MM.1S (cell line): ENCODE measurements at places on chromosomes 12 and 14.
A peak's percentile ranks its signal among the peaks of the same experiment; 100 is the strongest.

GRCh38 chr12:575948-576614 lies 87.2 kb downstream of the NINJ2 start:
- DNase-seq: peak; percentile 75

DNA sequence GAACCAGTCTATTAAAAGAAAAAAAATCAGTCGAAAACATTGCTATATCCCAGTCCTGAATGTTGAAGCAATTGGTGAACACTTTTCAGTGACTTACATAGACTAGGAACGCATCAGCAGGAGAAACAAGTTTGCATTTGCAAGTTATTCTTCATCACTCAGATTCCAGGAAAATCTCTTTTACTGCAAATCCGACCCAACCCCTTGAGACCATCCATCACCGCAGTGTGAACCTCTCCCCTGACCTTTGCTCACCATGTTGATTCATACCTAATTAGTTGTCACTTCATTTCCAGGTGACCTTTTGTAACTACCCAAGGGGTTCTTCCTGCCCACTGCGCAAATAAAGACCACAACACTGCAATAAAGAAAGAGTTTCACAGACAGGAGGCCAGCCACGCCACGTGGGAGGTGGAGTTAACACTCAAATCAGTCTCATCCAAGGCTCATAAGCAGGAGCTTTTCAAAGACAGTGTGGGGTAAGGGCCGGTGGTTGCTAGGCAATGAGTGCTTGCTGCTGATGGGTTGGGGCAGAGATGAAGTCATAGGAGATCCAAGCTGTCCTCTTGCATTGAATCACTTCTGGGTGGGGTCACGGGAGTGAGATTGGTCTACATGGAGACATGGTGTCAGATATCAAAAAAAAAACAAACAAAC lies 241.3 kb upstream of the TMEM132C start:
- DNase-seq: no peak

GRCh38 chr12:107560165-107560898 lies 125.3 kb upstream of the PWP1 start:
- no peak for DNase-seq

GRCh38 chr12:122001466-122002209 lies 20.0 kb upstream of the BCL7A start:
- no peak for DNase-seq

- peak; percentile 80 for DNase-seq
These were observed 383.8 kb downstream of the PCNX1 start for GRCh38 chr14:71290960-71291466.

GRCh38 chr14:98138666-98139065 lies 1133.3 kb downstream of the BCL11B start:
- peak; percentile 32 for DNase-seq

DNA sequence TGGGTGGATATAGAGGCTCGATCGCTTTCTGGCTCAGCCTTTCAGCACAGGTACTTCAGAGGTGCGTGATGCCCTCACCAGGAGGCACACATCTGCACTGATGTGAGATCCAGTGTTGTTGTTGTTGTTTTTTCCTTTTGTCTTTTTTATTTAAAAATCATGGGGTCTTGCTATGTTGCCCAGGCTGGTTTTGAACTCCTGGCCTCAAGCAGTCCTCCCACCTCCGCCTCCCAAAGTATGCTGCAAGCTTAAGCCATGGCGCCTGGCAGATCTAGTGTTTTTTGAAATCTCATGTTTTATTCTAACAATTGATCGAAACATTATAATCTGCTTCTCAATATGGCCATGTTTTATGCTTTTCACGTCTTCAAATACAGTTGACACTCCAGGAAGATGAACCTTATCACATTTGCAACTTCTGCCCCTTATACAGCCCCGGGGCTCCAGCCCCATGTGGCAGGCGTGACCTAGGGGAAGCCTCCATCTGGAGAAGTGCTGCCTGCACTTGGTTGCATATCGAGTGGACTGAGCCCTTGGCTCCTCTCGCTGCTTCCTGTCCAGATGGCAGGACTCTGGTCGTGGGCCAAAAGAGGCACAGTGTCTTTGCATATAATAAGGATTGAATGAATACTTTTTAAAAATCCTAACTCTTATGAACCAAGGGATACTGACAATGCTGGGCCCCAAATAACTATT lies 71.7 kb downstream of the TRAF3 start:
- no peak for DNase-seq

DNA sequence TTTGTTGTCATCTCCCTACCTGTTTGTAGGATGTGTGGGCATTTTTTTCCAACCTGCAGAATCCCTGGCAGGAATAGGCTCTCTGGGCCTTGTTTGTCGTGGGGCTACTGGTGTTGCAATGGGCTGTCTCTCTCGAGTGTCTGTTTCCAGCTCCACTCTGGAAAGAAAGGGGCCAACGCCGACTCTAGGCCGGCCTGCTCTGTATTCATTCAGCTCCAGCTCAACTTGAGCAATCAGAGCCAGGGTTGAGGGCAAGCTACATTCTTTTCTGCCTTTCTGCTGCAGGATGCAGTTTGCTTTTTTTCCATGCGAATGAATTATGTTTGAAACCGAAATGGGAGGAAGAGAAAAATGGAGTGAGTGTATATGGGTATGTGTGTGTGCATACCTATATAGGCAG lies 2.3 kb downstream of the JDP2 start:
- no peak for DNase-seq

GRCh38 chr14:89660166-89660565 lies 243.1 kb upstream of the FOXN3 start:
- peak; percentile 16 for DNase-seq

DNA sequence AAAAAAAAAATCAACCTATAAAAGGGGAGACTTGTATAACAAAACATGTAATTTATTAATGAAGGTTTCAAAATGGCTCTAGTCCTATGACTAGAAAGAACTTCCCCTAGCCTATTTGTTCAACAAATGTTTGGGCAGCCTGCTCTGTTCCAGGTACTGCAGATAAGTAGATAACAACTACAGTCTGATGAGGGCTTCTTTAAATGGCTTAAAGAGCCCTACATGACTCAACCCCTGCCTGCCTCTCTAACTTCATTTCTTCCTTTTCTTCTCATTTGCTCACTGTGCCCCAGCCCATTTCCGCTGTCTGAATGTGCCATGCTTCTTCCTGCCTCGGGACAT lies 21.5 kb downstream of the ALDH6A1 start:
- no peak for DNase-seq

DNA sequence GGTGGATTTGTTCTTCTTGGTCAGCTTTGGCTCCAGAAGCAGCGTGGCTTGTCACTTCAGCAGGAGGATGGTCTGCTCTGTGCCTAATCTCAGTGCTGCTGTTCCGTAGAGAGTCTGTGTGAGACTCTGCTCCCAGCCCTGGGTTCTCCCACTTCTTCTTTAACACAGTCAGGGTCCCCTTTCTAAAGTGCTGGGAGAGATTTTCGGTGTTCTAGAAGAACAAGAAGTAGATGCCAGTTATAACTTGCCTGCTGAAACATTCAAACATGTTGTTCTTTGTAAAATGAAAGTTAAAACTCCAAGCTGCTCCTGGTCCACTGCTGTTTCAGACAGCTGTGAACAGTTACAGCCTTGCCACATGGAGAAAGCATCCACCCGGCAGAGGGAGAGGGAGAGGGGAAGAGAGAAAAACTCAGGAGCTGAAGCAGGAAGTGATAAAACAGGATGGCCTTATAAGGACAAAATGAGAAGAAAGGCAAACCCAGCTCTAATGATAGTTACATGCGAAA lies 55.2 kb upstream of the CERS5 start:
- DNase-seq: no peak

- DNase-seq: no peak
These were observed 11.6 kb downstream of the TMEM119 start for GRCh38 chr12:108586306-108586705.

DNA sequence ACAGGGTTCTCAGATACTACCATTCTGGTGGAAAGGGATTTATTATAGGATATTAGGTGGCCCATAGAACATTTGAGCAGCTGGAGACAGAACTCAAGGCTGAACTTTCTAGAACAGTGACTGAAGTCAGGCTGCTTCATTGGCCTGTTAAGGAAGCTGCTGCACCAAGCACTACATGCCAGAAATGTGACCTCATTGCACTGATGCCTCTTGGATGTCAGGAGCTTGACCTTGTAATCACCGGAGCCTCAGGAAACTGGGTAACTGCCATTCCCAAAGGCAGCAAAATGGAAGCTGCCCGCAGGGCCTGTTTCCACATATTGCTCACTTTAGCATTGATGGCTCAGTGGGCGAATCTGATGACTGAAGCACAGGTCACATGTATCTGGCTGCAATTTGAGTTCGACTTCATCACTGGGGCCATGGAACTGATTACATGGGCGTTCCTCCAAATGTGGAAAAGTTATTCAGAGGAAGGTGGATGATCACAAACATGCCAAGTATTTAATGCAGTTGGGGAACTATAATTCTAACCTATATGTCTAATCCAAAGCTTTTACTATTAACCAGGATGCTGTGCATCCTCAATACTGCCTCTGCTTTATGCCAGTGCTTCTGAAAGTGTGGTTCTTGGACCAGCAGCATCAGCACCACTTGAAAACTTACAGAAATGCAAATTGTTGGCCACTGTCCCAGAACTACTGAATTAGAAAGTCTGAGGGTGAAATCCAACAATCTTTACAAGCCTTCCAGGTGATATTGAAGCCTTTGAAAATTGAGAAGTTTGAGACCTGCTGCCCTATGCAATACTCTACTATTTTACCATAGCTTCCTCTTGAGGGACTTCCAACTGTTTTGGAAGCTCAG lies 337.2 kb upstream of the NAV3 start:
- no peak for DNase-seq

GRCh38 chr12:53180931-53181645 lies 363 bp upstream of the CSAD start:
- DNase-seq: peak; percentile 80

DNA sequence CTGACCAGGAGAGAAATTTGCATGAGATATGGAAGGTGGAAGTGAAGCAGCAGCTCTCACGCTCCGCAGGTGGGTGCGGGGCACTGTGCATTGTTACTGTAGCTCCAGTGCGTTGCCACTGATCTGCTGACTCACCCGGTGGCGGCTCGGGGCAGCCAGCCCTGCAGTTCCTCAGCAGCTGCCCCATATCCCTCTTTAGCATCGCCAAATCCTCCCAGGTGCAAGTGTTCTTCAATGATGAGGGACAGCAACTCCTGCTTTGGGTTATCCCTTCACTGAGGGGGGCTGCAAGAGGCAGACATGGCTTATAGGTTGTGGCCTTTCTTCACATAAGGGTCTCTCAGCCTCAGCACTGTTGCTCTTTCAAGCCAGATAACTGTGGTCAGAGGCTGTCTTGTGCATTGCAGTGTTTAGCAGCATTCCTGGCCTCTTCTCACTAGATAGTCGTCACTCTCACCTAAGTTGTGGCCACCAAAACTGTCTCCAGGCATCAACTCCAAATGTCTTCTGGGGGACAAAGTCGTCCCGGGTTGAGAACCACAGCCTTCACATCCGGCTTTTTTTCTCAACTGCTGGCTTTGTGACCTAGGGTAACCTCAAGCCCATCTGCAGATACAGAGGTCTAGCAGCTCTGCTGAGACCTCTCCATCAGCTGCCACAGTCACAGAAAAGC lies 180.8 kb downstream of the EFCAB11 start:
- peak; percentile 90 for DNase-seq
